Smooth muscle cell of the umbilical artery (primary cell): ENCODE measurements at places on chromosomes 1 and 21. TPM values are rescaled to one million over a fixed set of nuclear protein-coding genes. Genes with fewer than 3 reads are reported as not detected.

PIGR gene
- total RNA-seq: not detected in 2 replicates

ADORA1 gene
- 5.7 and 12.8 TPM in 2 replicates for total RNA-seq

VCAM1 gene
- 64.1 and 73.6 TPM in 2 replicates for total RNA-seq

C1orf167 gene
- total RNA-seq: not detected in 2 replicates

KRTAP21-3 gene
- not detected in 2 replicates for total RNA-seq

PLA2G4A gene
- total RNA-seq: 9.2 and 19.3 TPM in 2 replicates

CNR2 gene
- total RNA-seq: not detected in 2 replicates

RXRG gene
- not detected in 2 replicates for total RNA-seq

FCGR1A gene
- not detected in 2 replicates for total RNA-seq

NEGR1 gene
- total RNA-seq: 14.0 and 22.6 TPM in 2 replicates

NUDT4B gene
- total RNA-seq: 10.4 and 12.8 TPM in 2 replicates

VANGL2 gene
- under 0.01 and 0.23 TPM in 2 replicates for total RNA-seq
